Skeletal muscle cell (primary cell): ENCODE measurements at places on chromosomes 3 and 15.

GRCh38 chr15:71272932-71273331 lies 157.7 kb downstream of the THSD4 start:
- DNase-seq = peak; percentile 65

DNA sequence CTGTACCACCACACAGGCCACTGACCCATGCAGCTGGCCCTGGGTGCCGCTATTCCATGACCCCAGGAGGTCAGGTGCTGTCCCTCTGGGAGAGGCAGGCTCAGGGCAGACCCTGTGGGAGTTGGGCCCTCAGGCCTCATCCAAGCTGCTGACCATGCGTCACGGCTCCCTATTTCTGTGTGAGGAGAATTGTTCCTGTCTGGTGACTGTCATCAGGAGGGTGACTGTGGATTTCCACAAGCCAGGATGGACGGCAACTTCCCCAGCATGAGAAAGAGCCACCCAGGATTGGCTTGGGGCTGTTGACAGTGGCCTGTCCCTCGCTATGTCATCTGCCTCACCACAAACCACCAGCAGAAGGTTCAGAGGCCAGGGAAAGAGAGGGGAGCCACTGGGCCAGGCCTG lies 41.4 kb downstream of the ZDHHC19 start:
- no peak for DNase-seq

DNA sequence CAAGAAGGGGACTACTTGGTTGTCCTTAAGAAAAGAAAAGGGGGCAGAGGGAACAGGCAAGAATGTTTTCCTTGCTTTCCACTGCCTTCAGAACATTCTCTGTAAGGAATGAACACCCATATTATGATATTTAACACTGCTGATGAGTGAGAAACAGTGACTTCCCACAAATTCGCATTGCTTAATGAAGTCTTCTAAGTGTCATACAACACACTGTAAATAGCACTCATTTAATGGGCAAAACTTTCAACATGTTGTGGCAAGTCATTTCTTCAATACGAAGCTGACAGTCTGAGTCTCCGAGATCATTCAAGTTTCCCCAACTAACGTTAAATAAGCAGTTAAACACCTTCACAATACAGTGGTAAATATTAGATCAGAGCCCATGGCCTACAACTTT lies 464.4 kb downstream of the SHQ1 start:
- DNase-seq = no peak

DNA sequence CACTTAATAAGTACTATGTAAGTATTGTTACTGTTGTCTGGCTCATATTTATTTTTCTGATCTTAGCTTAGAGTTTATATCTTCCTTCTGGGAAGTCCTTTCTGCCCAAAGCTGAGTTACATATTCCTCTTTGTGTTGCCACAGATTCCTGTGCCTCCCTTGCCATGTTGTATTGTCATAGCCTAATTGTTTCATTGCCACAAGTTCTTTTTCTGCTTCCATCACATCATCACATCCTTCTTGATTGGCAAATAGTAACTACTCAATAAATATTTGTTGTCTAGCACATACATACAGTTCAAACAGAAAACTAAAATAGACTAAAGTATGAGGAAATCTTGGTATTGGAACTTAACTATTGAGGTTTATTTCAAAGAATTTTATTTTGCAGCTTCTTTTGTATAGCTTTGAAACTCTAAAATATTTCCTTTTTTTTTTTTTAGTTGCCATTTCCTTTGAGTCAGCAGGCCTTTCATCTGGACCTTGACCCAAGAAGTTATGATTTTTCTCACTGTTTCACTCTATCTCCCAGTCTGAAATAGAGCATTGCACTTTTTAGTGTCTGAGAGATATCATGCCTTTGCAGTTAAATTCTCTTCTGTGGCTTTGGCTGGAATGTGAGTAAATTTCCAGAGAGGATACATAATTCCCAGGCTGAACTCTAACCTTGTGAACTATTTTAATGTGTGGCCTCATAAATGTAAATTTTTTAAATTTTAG lies 98.2 kb downstream of the ZNF609 start:
- no peak for DNase-seq

DNA sequence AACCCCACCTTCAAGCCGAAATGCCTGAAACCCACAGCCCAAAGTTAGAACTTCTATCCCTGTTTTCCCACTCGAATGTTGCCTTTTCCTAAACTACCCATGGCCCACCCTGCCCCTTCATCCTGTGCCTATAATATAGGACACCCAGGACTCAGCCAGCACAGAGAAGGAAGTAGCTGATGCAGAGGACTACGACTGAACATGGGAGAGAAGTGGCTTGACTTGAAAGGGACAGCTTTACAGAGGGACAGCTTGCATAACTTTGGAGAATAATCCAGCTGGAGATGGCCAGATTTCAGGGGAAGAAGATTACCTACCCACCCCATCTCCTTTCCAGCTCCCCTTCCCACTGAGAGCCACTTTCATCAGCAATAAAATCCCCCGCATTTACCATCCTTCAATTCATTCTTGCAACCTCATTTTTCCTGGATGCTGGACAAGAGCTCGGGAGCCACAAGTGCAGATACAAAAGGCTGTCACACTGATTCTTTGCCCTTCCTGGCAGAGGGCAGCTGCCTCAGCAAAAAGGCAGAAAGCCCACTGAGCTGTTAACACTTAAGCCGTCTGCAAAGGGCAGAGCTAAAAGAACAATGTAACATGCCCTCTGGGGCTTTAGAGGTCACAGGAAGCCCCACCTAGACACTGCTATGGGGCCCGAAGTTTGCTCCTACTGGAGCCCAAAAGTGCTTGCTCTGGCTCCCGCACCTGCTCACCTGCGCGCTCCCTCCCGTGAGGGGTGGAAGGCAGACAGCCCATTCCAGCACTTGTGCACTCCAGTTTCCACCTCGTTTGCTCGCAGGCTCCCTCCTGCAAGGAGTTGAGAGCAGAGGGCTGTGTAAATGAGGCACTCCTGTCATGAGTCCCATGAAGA lies 224.0 kb downstream of the TBC1D5 start:
- DNase-seq = no peak

- no peak for DNase-seq
Observed at GRCh38 chr3:110016235-110016815, 679.0 kb upstream of the DPPA4 start.
